ENCODE measurements at places on chromosomes 3 and 15. TPM values are rescaled to one million over a fixed set of nuclear protein-coding genes. Genes with fewer than 3 reads are reported as not detected.

DNA sequence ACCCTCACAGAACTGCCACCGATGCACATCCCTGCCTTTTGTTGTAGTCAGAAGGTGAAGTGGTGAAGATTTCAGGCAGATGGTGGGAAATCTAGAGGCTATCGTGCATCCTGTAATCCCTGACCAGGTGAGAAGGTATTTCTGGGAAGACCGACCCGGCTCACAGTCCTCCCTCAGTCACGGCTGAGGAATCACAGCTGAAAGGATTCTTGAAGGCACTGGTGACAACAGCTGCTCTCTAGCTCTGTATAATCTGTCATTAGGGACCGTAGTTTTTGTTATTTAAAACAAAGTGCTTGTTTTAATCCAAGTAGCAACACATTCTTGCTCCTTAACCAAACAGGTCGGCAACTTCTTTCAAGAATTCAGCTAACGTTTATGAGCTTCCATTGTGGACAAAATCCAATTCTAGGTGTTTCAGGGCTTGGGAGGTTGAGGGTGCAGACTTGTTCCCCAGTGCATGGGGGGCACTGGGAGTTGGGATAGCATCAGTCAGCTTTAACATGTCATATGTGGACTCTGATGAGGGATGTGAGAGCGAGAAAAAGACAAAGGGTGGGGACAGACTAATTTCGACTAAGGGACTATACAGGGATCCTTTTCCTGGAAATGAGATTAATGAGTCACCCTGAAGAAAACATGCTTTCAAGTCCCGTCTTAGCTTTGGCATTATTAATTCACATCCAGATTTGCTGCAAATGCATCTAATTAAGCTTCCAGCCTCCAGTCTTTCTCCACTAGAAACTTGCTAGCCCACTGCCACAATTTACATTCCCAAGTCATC is 141.0 kb upstream of the RASGRP1 start:
- H3K4me3 ChIP-seq = no peak overlapping the region
- H3K36me3 ChIP-seq = no peaks in the 10 kb centered on the region
- no peak for DNase-seq
- H3K27ac ChIP-seq = no peak overlapping the region

DNA sequence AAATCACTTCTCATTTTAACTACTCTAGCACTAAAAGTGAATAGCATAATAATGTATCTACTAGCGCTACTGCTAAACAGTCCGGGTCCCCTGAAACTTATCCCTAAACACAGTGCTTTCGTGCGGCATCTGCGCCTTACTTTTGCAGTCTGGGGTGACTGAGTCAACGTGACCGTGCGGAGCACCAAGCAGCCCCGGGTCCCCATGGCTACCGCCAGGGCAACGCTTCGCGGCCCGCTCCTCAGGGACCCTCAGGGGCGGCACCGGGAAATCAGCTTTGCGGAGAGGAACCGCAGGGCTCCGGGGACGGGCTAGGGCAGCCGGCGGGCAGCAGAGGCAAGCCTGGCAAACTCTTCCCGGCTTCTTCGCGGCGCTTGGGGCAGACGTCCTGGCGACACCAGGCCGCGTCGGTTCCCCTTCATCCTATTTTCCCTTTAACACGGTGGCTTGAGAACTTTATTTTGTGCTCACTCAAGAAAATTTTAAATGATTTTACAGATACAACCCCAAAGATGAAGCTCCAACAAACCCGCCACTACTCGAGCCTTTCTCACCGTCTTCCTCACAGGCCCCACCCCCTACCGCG is 757 bp upstream of the DIPK2A start:
- peak overlapping the region; percentile 75 for H3K4me3 ChIP-seq
- H3K36me3 ChIP-seq = no peaks in the 10 kb centered on the region
- H3K4me1 ChIP-seq = peaks cover 17% of the 10 kb centered on the region
- no peak for DNase-seq
- H3K27me3 ChIP-seq = no peaks in the 10 kb centered on the region
- H3K27ac ChIP-seq = peak overlapping the region; percentile 96

DNA sequence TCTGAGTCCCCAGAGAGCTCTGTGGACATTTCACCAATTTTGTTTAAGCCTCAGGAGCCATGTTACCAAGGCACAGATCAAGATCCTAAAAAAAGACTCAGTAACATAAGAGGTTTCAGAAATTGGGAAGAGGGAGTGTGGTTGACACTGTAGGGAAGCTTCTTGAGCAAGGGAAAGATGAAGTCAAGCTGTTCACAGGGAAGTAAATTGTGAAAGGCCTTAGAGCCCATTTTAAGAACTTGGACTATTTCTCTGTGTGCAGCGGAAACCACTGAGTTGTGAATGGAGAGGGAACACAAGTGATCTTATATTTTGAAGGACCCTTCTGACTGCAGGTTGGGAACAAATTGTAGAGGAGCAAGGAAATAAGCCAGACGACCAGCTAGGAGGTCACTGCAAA is 18.7 kb downstream of the BCL2A1 start:
- H3K36me3 ChIP-seq = no peaks in the 10 kb centered on the region
- no peak for DNase-seq
- no peaks in the 10 kb centered on the region for H3K4me1 ChIP-seq
- no peak overlapping the region for H3K27ac ChIP-seq

- H3K4me1 ChIP-seq = peaks cover 8% of the 10 kb centered on the region
- DNase-seq = no peak
- H3K36me3 ChIP-seq = no peaks in the 10 kb centered on the region
- H3K4me3 ChIP-seq = no peak overlapping the region
- no peak overlapping the region for H3K27ac ChIP-seq
Observed at GRCh38 chr3:100102757-100103156, 11.5 kb downstream of the FILIP1L start.

DNA sequence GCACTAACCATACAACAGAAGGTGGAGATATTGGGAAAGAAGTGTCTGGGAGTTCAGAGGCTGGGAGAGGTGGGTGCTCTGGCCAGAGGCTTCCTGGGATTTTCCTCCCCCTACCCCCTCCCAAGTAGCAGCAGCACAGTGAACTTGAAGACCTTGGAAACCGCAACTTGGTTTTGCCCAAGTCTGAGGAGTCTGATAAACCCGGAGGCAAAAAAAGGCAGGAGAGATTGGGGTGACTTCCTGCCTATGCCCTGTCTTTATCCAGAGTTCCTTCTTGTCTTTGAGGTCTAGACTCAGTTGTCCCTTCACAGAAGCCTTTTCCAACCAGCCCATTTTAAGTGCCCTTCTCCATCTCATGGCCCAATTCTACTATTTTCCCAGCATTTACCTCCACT is 25.4 kb upstream of the THRB start:
- DNase-seq = no peak
- H3K36me3 ChIP-seq = no peaks in the 10 kb centered on the region
- H3K27ac ChIP-seq = no peak overlapping the region
- no peak overlapping the region for H3K4me3 ChIP-seq
- H3K27me3 ChIP-seq = peaks cover 88% of the 10 kb centered on the region

The ATP2B2 gene
- 0.63 TPM for total RNA-seq

The PARP14 gene
- total RNA-seq = 1.0 TPM

All from cardiac muscle cell (in vitro differentiated cells and primary cell).